ENCODE measurements at places on chromosomes 3 and 15. TPM values are rescaled to one million over a fixed set of nuclear protein-coding genes. Genes with fewer than 3 reads are reported as not detected.

CSPG4 gene
- 7.5 TPM for total RNA-seq

HLTF gene
- 35.9 TPM for total RNA-seq

GFM1 gene
- 47.3 TPM for total RNA-seq

LIPC gene
- total RNA-seq: not detected

CNTN3 gene
- 3.3 TPM for total RNA-seq

CFAP20DC gene
- 2.0 TPM for total RNA-seq

GP5 gene
- not detected for total RNA-seq

HTR3D gene
- not detected for total RNA-seq

MGLL gene
- total RNA-seq: 16.9 TPM

CCNB2 gene
- total RNA-seq: 26.9 TPM

B3GNT5 gene
- total RNA-seq: 22.0 TPM

SNX1 gene
- total RNA-seq: 37.2 TPM

ZBTB20 gene
- total RNA-seq: 7.2 TPM
